ENCODE measurements at places on chromosomes 12 and 14.

DNA sequence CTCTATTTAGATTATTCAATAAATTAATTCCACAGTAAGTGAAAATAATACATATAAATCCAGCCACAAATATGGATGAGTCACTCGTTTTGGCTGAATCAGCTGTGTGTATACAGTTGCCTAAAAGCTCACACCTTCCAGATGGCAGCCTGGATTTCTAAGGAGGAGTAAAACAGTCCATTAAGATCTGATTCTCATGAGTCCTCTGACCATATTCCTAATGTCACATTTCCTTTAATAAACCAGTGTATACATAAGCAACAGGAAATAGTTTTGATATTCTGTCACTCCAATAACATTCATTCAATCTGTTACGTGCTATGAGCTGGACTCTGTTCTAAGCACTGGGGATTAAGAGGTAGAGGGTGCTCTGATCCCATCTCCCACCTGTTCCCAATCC is 21.8 kb downstream of the MDM1 start:
- DNase-seq = no peak

DNA sequence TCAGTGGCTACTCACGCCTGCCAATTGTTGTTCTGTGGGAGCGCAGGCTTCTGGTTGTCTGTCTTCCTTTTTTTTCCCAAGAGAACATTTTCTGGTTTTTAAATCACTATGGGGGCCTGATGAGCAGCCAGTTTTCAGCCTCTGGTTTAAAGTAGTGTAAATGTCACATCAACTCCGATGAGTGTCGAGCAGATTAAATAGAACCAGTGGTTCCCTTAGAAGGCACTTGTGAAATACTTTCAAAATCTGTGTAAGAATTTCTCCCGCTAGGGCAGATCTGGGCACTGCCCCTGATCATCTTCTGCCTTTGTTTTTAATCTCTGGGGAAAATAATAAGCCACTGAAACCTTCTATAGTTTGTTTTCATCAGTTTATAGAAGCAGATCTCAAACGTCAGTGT is 130.4 kb downstream of the PRIMA1 start:
- DNase-seq = no peak

GRCh38 chr12:90854136-90854689 is 100.8 kb downstream of the CCER1 start:
- DNase-seq = no peak

GRCh38 chr12:22101749-22102243 is 55.8 kb downstream of the CMAS start:
- no peak for DNase-seq

DNA sequence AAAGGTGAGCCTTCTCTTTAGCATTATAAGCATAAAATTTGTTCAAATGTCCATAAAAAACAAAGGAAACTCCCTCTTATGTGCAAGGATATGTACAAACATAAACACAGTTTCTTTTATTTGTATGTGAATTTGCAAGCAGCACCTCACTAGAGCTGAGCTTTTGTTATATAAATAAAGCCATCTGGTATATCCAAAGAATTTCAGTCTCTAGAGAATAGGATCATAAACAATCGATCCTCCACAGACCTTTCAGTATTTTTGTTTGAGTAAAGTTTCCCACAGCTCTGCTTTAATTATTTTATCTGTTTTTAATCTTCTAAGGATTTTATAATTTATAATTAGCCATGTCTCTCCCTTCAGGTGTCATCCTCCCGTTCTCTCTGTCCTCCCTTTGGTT is 89.2 kb downstream of the OTOGL start:
- no peak for DNase-seq

GRCh38 chr12:49644620-49644994 is 21.2 kb downstream of the PRPF40B start:
- DNase-seq = peak; percentile 68

GRCh38 chr12:29273178-29273843 is 107.7 kb downstream of the ERGIC2 start:
- DNase-seq = no peak

All from activated T-helper 1 cell treated with Interleukin-2 at 50 U/mL for 16 hours (primary cell).